DMS79 treated with DMSO at 0.1 percent for 48 hours (cell line): ENCODE measurements at places on chromosomes 3 and 15.

GRCh38 chr15:85440451-85440850 lies 60.0 kb downstream of the AKAP13 start:
- no peak for DNase-seq

DNA sequence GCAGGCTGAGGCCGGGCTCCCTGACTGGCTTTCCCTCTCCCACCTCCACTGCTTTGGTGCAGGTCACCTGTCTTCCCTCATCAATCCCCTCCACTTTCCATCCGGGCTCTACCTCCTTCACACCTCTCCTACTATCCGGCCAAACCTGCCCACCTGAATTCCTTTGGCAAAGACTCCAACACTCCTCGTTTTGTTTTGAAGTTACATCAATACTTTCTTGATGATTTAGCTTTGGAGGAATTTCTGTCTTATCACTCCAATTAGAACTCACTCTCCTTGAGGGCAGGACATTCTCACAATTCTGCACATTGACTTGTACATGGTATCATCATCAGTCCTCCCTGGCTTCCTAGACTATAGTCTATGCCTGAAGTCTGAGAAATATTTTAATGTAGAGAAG lies 20.4 kb downstream of the LDHAL6B start:
- DNase-seq: no peak

GRCh38 chr15:71971905-71972304 lies 146.0 kb downstream of the MYO9A start:
- DNase-seq: no peak

DNA sequence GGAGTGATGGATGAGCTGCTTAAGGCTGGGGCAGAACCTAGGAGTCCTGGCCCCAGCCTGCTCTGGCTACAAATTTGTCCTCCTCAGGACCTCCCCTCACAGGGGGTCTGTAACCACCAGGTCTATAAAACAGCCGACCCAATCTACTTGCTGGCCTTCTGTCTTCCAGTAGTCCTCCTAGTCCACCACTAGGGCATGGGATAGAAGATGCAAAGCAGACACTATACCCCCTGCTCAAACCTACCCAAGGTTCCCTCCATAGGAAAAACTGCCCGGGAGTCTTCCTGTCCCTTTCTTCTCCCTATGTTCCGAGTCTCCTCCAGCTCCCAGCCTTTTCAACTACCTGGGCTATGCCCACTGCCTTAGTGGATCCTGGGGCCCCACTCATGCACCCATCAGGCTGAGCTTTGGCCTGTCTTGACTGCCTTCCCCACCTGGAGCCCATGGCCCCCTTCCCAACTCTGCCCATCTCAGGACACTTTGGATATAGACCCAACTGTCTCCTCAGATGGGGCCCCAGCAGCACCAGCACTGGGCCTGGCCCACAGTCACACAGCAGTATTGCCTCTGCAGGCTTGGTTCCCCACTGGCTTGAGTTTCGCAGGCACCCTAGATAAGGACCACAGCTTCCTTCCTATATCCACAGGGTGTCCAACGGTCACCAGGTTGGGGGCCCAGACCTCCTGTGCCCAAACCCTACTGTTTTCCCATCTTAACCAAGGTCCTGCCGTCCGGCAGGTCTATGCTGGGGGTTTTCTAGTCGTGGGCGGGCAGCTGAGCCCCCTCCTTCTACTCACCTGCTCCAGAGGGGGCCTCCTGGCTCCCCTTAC lies 1.1 kb downstream of the HYAL3 start:
- DNase-seq: no peak

DNA sequence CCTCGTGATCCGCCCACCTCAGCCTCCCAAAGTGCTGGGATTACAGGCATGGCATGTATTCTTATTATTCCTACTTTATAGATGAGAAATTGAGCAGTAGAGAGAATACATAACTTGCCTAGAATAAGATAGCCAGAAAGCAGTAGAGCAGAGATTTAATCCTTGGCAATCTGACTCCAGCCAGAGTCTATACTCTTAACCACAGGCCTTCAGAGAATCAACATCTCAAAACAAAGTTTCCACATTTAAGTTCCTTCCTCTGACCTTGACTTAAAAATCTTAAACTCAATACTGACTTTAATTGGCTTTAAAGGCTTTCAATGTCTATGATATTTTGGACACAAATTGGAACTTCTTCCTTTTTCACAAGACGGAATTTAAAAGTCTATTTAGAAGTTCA lies 37.1 kb downstream of the ZNF106 start:
- DNase-seq: no peak

DNA sequence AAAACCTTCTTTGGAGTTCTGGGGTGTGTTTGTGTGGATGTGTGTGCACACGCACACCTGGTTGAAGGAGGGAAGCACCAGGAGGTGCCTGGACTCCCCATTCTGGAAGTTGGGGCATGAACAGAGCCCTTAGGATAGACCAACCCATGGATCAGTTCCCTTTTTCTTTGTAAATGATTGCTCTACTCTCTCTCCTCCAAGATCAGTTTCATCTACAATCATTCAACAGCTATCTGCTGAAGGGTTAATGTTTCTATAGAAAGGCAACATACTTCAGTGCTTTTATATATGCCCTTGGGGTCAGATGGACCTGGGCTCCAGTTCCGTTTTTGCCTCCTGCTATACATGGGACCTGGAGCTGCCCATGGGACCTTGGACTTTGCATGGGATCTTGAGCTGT lies 352.1 kb upstream of the CFAP20DC start:
- no peak for DNase-seq

- no peak for DNase-seq
These were observed 612 bp upstream of the LDHAL6B start for GRCh38 chr15:59205839-59206622.

GRCh38 chr3:66376568-66376967 lies 124.3 kb downstream of the LRIG1 start:
- DNase-seq: no peak

- no peak for DNase-seq
These were observed 138.3 kb downstream of the SQOR start for GRCh38 chr15:45773149-45773548.

DNA sequence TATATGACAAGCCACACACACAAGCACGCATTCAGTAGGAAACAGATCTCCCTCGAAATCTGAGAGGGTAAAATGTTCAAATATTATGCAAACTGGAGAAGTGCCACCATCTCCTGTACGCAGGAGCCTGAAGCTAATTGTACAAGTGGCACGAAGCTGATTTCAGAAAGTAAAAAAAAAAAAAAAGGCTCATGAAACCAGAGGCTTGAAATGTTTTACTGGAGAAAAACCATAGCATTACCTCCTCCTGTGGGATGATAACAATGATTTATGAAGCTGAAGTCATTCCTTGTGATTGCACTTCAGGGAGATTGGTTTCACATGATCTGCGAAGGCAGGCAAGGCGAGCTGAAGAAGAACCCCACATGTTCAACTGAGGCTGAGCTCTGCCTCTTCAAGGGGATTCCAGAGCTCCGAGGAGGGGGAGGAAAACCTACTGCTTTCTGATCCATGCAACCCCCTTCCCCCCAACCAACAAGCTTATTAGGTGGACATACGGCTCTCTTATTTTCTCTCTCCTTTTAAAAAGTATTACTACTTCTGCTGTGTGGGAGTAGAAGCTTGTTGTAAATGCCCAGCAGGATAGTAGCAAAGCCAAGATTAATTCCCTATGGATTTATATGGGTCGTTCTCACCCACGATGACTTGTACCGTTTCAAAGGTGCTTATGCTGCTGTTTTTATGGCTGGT lies 101.1 kb downstream of the GREM1 start:
- peak; percentile 75 for DNase-seq

GRCh38 chr3:168647582-168647981 lies 551.9 kb upstream of the GOLIM4 start:
- no peak for DNase-seq

DNA sequence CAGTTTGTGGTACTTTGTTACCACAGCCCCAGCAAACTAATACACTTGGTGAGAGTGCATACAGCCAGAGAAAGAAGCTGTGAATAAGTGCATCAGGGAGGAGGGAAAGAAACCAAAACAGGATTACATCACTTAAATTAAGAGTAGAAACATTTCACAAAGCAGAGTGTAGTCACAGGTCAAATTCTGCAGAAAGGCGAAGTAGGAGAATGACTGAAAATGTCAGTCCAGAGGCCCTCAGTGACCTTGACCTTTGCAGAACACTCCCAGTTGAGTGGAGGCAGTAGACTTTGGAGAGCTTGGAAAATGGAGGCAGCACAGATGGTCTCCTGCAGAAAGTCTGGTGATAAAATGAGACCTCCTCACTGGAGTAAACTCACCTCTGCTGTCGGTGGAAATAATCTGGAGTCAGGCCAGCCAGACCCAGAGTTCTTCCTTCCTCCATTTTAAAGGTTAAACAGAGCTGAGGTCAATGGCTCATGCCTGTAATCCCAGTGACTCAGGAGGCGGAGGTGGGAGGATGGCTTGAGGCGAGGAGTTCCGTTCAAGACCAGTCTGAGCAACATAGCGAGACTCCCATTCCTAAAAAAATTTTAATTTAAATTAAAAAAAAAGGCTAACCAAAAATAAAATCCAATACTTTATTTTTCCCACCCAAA lies 5.0 kb downstream of the CD86 start:
- no peak for DNase-seq

- DNase-seq: no peak
These were observed 436.3 kb downstream of the ZNF385D start for GRCh38 chr3:21314688-21315087.

DNA sequence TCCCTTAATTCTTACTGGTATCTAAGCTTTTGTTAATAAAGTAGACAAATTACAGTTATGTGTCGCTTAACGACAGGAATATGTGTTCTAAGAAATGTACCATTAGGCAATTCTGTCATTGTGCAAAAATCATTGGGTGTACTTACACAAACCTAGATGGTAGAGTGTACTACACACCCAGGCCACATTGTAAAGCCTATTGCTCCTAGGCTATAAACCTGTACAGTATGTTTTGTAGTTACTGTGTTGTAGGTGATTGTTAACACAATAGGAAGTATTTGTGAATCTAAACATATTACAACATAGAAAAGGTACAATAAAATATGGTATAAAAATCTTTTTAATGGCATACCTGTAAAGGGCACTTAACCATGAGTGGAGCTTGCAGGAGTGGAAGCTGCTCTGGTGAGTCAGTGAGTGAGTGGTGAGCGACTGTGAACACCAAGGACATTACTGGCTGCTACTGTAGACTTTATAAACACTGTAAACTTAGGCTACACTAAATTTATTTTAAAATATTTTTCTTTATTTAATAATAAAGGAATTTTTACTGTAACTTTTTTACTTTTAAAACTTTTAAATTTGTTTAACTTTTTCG lies 47.4 kb downstream of the FSIP1 start:
- no peak for DNase-seq

- no peak for DNase-seq
These were observed 331.3 kb upstream of the FRG2C start for GRCh38 chr3:75332794-75333193.

GRCh38 chr3:169945313-169945712 lies 21.3 kb upstream of the SEC62 start:
- peak; percentile 27 for DNase-seq
